Mesendoderm (in vitro differentiated cells): ENCODE measurements at places on chromosomes 3 and 15.

GRCh38 chr3:64166584-64167162 is 58.6 kb downstream of the PRICKLE2 start:
- DNase-seq, result peak; percentile 89

GRCh38 chr3:108200024-108200423 is 22.2 kb downstream of the IFT57 start:
- no peak for DNase-seq

DNA sequence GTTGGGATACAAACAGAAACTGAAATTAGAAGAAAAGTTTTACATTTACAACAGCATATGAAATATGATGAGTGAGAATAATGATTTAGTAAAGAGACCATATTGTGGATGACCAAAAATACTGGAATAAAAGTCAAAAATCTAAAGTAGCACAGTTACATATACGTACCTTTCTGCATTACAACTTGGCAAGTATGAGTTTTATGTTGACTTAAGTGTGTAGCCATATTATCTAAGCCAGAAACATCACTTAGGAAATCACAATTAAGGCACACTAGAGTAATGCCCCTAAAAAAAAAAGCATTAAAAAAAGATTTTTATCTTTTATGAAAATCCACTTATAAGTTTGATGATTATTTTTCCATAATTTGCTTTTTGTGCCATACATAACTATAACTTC is 79.1 kb downstream of the ZNF280D start:
- no peak for DNase-seq

- peak; percentile 80 for DNase-seq
Observed at GRCh38 chr3:167109746-167110145, 270.4 kb downstream of the ZBBX start.

- DNase-seq, result no peak
Observed at GRCh38 chr3:152159328-152159727, 109.4 kb upstream of the MBNL1 start.

DNA sequence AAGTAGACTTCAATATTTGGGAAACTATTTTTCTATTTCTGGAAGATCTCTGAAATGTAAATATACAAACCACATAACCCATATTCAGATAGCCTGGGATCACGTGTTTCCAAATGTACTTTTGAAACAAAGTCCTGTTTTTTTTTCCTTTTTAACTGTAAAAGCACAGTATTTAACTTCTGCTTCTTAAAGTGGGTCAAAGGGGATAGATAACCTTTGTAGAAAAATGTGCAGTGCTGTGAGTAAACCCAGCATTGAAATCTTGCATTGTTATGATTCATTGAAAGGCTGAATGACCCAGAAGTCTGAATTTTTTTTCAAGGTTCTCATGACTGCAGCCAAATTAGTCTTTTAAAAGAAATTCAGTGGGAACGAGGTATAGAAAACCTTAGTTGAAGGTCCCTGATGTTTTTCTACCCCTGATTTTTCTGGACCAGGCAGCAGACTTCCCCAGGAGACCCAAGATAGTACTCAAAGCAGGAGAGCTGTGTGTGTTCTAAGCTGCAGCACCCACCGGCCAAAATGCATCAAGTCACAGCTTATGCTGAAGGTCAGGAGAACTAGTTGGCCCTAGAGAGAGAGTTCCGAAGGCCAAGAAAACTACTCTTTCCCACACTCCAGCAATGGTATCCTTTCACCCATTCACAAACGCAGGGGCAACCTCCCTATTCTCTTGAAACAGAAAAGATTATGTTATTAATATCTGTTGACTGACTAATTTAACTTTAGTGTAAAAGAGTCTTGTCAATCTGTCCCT is 43.6 kb upstream of the APH1B start:
- no peak for DNase-seq

DNA sequence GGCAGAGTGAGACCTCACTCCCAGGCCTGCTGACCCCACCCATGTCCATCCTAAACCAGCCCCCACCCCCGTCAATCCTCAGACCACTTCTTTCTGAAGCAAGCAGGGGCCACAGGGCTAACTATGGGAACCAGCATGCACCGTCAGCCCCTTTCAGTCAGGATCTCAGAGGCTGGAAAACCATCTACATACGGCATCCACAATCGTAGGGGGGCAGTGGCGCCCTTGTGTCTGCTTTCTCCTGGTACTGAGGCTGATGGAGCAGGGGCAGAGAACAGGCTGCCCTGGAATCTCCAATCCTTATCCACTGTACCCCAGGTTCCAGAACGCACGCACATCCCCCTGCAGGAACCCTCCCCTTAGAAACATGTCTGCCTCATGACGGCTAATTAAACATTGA is 56.6 kb downstream of the XXYLT1 start:
- no peak for DNase-seq

GRCh38 chr3:8773941-8774542 is 4.6 kb upstream of the OXTR start:
- no peak for DNase-seq

GRCh38 chr3:133208184-133208583 is 170.0 kb downstream of the TMEM108 start:
- peak; percentile 25 for DNase-seq

GRCh38 chr15:44719293-44719999 is 8.1 kb downstream of the B2M start:
- no peak for DNase-seq

- DNase-seq, result peak; percentile 39
Observed at GRCh38 chr3:65856907-65857306, 181.8 kb downstream of the MAGI1 start.
